Lung (tissue), 17 donors: ENCODE measurements at places on chromosomes 6 and 20. TPM values are rescaled to one million over a fixed set of nuclear protein-coding genes. Genes with fewer than 3 reads are reported as not detected.

Gene ABHD16B
- not detected for total RNA-seq

Gene SALL4
- total RNA-seq = 0.74 TPM

Gene NQO2
- 9.4 TPM for total RNA-seq

Gene STMND1
- 11.0 TPM for total RNA-seq

Gene GJA10
- total RNA-seq = not detected

Gene MUC22
- 0.11 TPM for total RNA-seq
